ENCODE measurements at places on chromosomes 7 and 10. TPM values are rescaled to one million over a fixed set of nuclear protein-coding genes. Genes with fewer than 3 reads are reported as not detected.
A peak's percentile ranks its signal among the peaks of the same experiment; 100 is the strongest.

Gene STEAP4
- not detected for total RNA-seq

DNA sequence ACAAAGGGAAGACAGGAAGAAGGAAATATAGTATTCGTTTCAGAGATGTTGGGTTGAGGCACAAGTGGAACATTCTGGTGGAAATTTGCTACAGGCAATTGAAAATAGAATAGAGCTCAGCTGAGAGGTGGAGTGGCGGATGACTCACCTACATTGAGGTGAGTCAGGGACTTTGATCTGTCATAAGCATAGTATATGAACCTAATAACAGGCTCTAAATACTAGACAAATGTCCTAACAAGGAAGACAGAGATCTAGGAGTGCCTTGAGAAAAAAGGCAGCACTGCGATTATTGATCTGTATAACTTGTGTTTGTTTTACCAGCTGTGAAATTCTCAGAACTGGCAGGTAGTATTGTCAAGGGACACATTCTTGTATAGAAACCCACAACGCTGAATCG, 907 bp upstream of the IFRD1 start:
- peaks cover 24% of the 10 kb centered on the region for H3K4me1 ChIP-seq
- H3K36me3 ChIP-seq = no peaks in the 10 kb centered on the region
- H3K27ac ChIP-seq = peak overlapping the region; percentile 99

- H3K27ac ChIP-seq = no peak overlapping the region
- H3K4me3 ChIP-seq = no peak overlapping the region
- H3K36me3 ChIP-seq = no peaks in the 10 kb centered on the region
These were observed 52.3 kb upstream of the SLC35B4 start for GRCh38 chr7:134368851-134369544.

Gene GBX1
- not detected for total RNA-seq

DNA sequence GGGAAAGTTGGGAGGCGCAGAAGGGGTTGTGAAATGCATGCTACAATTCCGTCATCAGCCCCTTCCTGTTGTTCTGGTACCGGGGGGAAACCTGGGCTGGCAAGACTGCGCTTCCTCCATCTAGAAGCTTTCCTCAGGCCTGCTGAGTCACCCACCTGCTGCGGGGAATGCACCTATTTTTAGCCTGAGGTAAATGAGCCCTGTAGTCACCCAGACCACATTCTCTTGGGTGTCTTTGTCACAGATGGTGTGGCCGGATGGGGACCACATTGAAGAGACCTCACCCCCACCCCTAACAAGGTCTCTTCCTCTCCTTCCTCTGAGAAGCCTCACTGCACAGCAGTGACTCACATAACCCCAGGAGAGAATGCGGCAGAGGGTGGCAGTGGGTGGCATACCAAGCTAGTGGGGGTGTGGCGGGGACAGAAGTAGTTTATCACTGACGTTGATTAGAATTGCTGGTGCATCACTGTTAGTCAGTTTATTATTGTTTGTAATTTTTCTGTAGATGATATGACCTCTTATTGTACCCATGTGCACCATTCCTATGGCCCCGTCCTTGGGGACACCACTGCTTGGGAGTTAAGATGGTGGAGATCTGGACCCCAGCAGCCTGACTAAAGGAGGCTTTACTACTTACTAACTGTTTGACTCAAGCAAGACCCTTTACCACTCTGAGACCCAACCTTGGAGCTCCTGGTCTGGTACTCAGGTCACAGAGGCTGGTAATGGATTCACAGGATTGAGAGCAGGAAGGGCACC, 83.0 kb upstream of the DUSP5 start:
- no peaks in the 10 kb centered on the region for H3K36me3 ChIP-seq
- H3K27me3 ChIP-seq = no peaks in the 10 kb centered on the region
- no peak overlapping the region for H3K27ac ChIP-seq
- peaks cover 36% of the 10 kb centered on the region for H3K4me1 ChIP-seq
- H3K4me3 ChIP-seq = no peak overlapping the region
- peak; percentile 77 for DNase-seq

GRCh38 chr10:122484276-122485060, 23.1 kb downstream of the HTRA1 start:
- DNase-seq = no peak
- H3K27ac ChIP-seq = no peak overlapping the region
- H3K4me1 ChIP-seq = no peaks in the 10 kb centered on the region

Gene CASTOR2
- 6.8 TPM for total RNA-seq

DNA sequence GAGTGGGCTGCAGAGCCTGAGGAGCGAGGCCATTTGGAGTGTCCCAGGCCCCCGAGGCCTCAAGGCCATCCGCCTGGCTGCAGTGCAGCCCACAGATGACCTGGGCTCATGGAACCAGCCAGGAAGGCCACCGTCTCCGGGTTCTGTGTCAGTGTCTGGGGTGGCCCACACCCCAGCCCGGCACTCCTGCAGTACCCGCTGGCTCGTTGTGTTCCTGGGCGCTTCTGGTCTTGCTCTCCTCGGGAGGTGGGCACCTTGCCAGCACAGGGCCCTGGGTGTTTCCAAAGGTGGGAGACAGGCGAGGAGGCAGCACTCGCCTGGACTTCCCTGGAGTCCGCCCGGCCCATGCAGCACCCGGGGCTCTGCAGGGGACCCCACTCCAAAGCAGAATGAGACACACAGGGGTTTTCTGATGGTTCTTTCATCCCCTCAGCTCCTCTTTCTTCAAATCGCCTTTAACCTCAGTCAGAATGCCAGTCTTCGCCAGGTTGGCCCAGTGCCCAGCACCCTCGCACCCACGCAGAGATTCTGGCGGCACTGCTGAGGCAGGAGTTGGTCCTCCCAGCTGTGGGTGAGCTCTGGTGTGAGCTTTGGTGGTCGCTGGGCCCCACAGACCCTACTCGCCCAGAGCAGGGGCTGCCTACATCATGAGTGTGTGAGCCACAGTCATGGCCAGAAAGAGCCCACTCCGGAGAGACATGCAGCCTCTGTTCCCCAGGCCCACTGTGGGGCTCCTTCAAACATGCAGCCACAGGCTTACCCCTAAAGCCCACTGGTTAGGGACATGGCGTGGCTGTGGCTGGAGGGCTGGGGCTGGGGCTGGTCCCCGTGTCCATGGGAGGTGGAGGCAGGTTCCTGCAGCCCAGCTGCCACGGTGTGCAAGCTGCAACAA, 155.7 kb downstream of the EBF3 start:
- no peak for DNase-seq
- H3K4me1 ChIP-seq = no peaks in the 10 kb centered on the region
- no peaks in the 10 kb centered on the region for H3K27me3 ChIP-seq
- H3K27ac ChIP-seq = no peak overlapping the region
- H3K4me3 ChIP-seq = no peak overlapping the region
- no peaks in the 10 kb centered on the region for H3K36me3 ChIP-seq

Gene ITIH2
- total RNA-seq = not detected

- peaks cover 4% of the 10 kb centered on the region for H3K4me1 ChIP-seq
- H3K36me3 ChIP-seq = peaks cover 22% of the 10 kb centered on the region
- DNase-seq = no peak
These were observed 11.6 kb downstream of the RPS24 start for GRCh38 chr10:78045237-78045636.

Gene ANKRD7
- 0.64 TPM for total RNA-seq

DNA sequence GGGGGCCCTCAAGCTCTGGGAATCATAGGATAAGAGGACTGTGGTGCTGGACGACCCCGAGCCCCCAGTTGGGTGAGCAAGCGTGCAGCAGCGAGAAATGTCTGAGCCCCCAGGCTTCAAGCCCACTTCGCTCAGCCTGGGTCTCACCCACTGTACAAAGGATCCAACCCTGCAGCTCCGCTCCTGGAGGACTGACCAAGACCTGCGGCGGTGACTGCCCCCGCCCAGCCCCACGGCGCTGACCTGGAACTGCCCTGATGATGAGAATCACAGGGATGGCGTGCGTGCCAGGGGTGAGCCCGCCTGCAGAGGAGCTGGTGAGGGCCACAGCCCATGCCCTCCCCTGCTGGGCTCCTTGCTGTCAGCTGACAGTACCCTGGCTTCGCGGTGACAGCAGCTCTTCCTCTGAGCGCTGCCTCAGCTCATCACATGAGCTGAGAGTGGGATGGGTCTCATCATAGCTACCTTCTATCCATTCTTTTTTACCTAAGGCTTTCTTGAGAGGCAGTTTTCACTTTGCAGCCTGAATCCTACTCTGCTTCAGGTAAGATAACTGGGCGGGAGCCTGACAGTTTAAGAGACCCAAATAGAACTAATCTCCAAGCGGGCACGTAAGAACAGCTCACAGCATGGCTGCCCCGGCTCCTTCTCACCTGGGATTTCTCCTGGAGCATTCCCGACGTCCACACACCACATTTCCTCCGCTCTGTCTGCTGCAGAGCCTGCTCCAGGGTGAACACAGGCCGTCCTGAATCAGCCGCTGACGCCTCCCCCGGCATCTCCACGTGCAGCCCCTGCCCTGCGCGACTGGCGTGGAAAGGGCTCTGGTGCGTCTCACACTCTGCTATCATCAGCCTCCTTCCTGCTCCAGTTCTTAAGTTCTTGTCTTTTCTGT, 329.9 kb downstream of the PTPRN2 start:
- no peaks in the 10 kb centered on the region for H3K27me3 ChIP-seq
- H3K27ac ChIP-seq = no peak overlapping the region
- DNase-seq = no peak
- H3K4me1 ChIP-seq = no peaks in the 10 kb centered on the region
- no peak overlapping the region for H3K4me3 ChIP-seq
- no peaks in the 10 kb centered on the region for H3K36me3 ChIP-seq
